ENCODE measurements at places on chromosomes 4 and X.
A peak's percentile ranks its signal among the peaks of the same experiment; 100 is the strongest.

- DNase-seq = no peak
Observed at GRCh38 chr4:182880387-182881356, 36.5 kb downstream of the DCTD start.

GRCh38 chr4:22634541-22635181, 58.1 kb upstream of the GBA3 start:
- DNase-seq = no peak

- no peak for DNase-seq
Observed at GRCh38 chrX:3271183-3271833, 75.1 kb downstream of the MXRA5 start.

DNA sequence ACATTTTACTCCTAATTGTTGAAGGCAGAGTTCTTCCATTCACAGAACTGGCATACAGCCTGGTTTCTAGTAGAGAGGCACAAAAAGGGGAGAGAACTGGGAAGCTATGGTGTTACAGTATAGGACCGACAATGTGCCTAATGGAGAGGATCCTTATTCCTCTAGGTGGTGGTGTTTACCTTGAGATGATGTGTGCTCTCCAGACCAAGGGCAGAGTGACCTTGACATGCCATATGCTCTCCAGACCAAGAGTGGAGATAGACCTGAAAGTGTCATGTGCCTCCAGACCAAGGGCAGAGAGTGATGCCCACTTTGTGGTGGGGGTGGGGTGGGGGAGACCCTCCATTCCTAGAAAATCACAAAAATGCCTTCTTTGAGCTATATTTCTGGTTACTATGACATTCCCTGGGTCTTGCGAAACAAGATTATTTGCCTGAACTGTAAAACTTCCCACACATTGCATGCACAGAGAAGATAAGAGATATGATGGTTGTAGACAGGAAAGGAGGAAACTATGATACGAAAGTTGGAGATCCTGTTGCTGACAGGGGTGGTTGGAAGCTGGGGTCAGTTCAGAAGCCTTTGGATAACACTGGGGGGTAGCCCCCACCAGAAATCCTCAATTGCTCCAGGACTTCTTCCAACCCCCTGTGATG, 119.7 kb downstream of the TEX13C start:
- DNase-seq = no peak

GRCh38 chr4:146338512-146338911, 124.2 kb downstream of the REELD1 start:
- no peak for DNase-seq

GRCh38 chrX:45070116-45071007, 130.3 kb downstream of the DIPK2B start:
- no peak for DNase-seq

DNA sequence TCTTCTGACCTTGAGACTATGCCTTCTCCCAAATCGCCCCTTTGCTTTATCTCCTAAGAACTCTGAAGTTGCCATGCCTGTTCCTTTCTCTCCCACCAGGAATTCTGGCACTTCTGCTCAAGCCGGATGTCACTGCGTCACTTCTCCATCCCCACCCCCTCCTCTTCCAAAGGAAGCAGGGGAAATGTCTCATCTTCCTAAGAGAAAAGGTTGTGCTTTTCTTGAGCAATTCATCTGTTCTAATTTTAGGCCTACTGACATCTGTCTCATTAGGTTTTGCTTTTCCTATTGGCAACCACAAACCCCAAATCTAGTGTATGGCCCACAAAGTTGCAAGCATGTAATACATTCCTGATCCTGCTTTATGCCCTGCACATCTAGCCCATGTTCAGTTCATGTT, 163.1 kb upstream of the PLAC1 start:
- no peak for DNase-seq

DNA sequence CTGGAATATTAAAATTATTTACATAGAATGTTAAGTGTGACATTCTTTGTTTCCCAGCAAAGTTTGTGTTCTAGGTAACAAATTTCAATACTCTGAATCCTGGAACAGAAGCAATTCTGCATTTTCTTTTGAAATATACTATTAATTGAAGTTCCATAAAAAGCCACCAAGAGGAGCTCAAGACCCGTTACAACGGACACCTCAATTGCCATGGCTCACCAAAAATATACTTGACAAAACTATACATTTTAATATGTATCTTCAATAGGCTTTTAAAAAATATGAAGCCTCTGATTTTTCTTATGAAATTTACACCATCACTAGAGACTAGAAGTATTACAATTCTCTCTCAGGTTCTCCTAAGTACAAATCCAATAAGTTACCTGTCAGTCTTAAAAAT, 111.4 kb downstream of the NYX start:
- no peak for DNase-seq

DNA sequence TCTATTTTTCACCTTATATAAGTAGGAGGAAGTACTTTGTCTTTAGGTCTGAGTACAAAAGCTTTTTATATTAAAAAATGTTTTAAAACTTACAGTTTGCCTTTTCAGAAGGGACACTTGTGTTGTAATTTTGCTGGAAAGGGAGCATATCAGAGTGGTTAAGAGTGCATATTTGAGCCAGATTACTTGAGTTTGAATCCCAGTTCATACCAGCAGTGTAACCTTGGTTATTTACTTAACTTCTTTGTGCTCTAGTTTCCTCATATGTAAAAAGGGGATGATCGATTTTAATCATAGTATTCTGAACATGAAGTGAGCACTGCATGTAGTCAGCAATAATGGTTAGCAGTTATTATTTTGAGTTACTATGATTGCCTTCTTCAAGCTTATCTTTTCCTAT, 78.3 kb upstream of the SLC4A4 start:
- DNase-seq = no peak

DNA sequence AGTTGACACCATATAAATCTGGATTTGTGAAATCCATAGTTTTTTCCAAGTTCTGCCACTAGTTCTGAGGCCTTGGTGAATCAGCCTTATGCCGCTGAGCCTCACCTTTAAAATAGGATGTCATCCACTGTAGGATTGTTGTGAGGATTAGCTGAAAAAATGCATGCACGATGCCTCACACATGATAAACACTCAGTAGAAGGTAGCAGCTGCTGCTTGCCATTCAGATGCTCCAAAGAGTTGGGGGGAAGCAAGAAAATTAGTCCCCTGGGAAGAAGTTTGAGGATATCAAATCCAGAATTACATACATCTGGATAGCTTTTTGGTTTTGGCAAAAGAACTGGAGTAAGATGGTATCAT, 7.4 kb downstream of the MMAA start:
- no peak for DNase-seq

DNA sequence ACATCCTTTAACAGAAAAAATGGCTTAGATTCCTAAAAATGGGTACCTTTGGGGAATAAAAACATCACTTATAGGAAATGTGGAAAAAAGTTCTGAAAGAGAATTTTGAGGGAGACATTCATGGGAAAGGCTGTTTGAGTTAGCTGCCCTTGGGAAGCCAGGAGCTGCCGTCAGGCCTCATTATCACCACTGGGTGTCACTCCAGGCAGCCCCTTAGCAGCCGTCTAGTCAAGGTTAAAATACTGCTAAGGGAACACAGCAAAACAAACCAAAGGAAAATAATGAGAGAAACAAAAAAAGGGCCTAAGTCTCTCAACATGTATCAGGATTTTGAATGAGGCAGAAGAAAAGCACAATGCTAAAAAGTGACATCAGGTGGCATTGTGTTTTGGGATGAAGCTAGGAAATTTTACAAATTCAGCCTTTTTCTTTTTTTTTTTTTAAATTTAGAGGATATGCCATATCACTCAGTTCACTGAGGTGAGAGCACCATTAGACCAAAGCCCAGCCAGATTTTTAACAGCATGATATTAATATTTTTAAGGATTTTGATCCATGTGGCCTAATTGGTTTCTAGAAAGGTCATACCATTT, 235.3 kb downstream of the GPAT3 start:
- peak; percentile 2 for DNase-seq

- no peak for DNase-seq
Observed at GRCh38 chr4:61277785-61278760, 77.9 kb downstream of the ADGRL3 start.

GRCh38 chrX:25976683-25977310, 161.3 kb upstream of the MAGEB18 start:
- DNase-seq = no peak

DNA sequence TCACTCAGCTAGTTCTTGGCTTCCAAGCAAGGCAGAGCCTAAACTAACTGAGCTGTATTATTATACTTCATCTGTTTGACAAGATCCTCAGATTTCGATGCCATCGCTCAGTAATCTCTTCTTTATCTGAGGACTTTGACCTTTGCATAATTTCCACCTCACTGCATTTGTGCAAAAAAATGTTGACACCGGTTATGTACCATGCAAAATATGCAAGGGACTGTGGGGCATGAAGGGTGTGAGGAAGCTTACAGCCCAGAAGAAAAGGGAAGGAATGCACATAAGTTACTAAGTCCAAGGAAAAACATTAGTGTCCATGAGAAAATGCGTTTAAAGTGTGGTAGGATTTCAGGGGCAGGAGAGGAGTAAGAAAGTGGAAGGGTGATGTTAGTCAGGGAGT, 295.4 kb downstream of the PACRGL start:
- DNase-seq = no peak

DNA sequence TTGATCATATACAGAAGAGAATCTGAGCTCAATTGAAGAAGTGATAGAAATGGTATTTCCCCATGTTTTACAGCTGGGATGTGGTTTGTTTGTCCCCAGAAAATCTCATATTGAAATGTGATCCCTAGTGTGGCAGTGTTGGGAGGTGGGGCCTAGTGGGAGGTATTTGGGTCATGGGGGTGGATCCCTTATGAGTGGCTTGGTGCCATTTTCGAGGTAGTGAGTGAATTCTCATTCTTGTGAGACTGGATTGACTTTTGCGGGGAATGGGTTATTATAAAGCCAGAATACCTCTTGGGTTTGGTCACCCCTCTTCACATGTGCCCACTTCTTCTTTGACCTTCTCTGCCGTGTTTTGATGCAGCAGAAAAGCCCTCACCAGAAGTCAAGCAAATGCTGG, 29.6 kb upstream of the PAGE1 start:
- DNase-seq = no peak

- no peak for DNase-seq
Observed at GRCh38 chr4:26525136-26525770, 35.0 kb upstream of the CCKAR start.

Data from amygdala (tissue), 56 donors.